ENCODE measurements at places on chromosomes 7 and 10. TPM values are rescaled to one million over a fixed set of nuclear protein-coding genes. Genes with fewer than 3 reads are reported as not detected.

CYP3A7 gene
- total RNA-seq: not detected

GPRIN2 gene
- total RNA-seq: not detected

FGFR2 gene
- total RNA-seq: not detected

- peaks cover 35% of the 10 kb centered on the region for H3K27me3 ChIP-seq
- DNase-seq: peak; percentile 28
- no peak overlapping the region for H3K4me3 ChIP-seq
- H3K4me1 ChIP-seq: no peaks in the 10 kb centered on the region
- H3K36me3 ChIP-seq: no peaks in the 10 kb centered on the region
These were observed 14.0 kb upstream of the SLC18A2 start for GRCh38 chr10:117226813-117227451.

MSMB gene
- not detected for total RNA-seq

DNA sequence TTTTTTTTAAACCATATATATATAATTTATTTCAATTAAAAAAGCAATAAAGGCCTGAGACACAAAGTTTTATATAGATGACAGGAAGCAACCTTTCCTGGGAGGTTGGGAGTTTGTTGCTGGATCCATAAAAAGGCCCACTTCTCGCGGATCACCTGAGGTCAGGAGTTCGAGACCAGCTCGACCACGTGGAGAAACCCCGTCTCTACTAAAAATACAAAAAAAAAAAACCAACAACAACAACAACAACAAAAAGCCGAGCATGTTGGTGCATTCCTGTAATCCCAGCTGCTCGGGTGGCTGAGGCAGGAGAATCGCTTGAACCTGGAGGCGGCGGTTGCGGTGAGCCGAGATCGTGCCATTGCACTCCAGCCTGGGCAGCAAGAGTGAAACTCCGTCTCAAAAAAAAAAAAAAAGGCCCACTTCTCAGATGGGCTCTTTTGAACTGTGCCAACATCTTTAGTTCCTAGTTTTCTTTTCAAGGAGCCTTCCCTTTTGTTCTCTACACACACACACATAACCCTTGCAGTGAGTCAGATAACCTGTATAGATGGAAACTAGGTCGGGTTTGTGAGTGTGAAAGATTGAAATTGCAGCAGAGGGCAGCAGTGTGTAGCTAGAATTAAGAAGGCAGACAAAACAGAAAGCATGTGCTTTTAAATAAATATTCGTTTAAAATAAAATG, 1.2 kb upstream of the SMNDC1 start:
- H3K4me1 ChIP-seq: peaks cover 47% of the 10 kb centered on the region
- H3K27me3 ChIP-seq: no peaks in the 10 kb centered on the region
- peak overlapping the region; percentile 95 for H3K4me3 ChIP-seq
- H3K27ac ChIP-seq: peak overlapping the region; percentile 97
- peak; percentile 74 for DNase-seq
